ENCODE measurements at places on chromosomes 5 and 9.

DNA sequence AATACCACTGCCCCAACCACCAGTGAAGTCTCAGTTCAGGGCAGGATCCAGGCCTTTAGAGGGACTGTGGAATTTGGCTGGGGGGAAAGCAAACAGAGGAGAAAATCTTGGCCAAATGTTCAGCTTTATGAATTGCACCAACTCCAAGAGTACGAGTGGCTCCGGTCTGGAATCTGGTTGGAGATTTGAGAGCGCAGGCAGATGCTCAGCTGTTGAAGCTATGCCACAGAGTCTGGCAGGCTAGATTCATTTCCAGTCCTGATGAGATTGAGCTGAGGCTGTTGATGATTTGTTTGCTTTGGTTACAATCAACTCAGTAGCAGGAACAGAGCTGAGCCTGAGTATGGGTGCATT, 9.1 kb upstream of the HSPB3 start:
- no peak for DNase-seq

DNA sequence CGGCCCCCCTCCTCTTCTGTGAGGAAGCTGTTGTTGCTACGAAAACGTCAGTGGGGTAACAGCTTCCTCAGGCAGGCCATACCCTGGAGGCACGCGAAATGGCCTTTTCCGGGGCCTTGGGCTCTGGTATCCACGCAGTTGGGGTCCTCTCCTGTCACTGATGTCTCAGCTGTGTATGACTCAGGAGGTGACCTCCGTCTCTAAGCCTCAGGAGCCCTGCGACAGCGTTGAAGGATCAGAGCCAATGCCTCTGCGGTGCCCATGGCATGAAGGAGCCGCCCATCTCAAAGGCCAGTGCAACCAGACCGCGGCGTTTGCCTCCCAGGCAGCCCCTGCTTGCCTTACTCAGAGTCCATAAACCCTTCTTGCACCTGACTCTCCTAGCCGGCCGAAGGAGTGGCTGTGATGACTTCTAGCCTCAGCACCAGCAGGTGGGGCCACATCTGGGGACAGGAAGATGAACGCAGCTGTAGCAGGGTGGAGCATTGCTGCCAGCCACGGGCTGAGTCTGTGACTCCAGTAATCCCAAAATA, 1.0 kb upstream of the MXD3 start:
- peak; percentile 81 for DNase-seq

DNA sequence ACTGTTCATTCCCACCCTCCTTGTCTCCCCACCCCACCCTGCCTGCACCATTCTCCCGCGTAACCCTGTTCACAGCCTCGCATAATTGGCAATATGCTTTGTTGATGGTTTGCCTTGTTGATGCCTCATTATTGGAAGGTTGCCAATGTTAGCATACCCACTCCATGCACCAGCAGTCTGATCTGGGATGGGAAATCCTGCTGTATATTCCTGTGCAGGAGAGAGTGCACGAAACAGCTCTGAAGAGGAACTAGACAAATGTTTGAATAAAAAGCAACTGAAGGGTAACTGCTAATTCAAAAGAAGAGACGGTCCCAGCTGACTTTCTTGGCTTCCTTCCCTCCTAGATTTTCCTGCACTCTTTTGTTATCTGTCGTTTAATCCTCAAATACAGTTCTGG, 271.7 kb upstream of the TLE4 start:
- no peak for DNase-seq

DNA sequence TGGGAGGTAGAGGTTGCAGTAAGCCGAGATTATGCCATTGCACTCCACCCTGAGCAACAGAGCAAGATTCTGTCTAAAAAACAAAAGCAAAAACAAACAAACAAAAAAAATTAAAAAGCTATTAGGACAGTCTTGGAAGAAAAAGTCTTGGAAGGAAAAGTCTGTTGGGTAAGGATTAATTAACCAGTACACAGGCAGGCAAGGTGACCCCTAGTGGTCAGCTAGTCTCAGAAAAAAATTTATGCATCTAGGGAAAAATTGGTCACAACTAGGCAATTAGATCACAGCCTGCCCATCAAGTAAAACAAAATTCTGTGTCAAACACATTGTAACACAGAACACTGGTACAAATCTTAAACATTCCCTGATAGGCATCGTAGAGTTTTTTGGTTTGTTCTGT, 6.7 kb upstream of the ANKRD18B start:
- peak; percentile 73 for DNase-seq

DNA sequence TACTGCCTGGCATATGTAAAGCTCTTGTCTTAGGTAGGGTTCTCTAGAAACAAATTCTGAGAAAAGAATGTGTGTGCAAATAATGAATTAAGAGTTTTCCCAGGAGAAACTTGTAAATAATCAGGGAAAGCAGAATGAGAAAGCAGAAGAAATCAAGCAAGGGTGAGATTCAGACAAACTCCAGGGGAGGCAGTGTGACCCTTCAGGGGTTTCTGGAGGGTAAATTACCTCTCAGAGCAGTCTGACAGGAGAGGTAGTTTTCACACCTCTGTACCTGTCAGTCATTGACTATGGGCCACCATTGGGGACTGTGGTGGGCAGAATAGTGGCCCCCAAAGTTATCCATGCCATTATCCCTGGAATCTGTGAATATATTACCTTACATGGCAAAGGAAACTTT, 124.6 kb downstream of the KCTD16 start:
- DNase-seq: no peak

DNA sequence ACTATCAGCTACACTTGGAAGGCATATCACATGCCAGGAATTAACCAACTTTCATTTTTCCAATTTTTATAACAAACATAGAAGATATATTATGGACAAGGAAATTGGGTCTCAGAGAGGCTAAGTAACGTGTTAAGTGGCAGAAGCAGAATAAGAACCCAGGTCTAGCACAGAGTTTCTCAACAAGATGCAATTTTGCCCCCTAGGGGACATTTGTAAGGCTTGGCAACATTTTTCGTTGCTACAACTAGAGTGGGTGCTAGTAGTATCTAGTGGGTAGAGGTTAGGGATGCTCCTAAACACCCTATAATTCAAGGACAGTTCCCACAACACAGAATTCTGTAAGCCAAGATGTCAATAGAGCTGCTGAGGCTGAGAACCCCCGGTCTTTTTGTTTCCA, 180.6 kb downstream of the SNCAIP start:
- peak; percentile 20 for DNase-seq

DNA sequence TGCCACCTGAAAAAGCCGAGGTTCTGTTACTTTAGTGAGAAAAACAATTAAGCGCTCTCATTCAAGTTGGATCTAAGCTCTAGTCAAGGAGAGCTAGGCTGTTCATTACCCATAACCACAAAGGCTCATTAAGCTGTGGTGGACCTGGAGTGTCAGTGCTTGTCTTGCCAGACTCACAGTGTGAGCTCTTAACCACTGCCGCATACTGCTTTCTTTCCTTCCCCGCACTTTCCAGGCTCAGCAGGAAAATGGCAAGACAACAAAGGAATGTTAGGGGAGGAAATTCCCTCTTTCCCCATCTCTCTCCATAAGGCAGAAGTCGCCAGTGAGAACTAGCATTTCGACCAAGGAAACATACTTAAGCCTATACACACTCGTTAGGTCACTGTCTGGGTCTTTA, 467.3 kb downstream of the ENC1 start:
- DNase-seq: no peak

- DNase-seq: peak; percentile 67
Observed at GRCh38 chr5:60521376-60522291, 178.3 kb downstream of the DEPDC1B start.

DNA sequence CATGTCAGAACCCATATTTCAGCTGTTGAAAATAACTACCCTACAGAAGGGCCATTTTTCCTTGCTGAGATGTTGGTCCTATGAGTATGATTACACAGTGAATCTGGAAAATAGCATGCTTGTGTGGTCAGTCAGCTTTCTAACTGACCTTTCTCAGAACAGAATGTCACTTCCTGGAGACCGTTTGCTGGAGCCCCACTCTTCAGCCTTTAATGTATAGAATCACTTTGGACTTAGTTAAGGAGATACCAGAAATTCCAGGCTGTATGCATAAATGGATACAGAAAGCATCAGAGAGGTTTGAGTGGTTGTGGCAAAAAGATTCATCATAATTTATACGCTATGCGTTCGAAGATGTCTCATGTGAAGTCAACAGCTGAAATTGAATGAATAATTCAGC, 488.1 kb downstream of the EBF1 start:
- no peak for DNase-seq

DNA sequence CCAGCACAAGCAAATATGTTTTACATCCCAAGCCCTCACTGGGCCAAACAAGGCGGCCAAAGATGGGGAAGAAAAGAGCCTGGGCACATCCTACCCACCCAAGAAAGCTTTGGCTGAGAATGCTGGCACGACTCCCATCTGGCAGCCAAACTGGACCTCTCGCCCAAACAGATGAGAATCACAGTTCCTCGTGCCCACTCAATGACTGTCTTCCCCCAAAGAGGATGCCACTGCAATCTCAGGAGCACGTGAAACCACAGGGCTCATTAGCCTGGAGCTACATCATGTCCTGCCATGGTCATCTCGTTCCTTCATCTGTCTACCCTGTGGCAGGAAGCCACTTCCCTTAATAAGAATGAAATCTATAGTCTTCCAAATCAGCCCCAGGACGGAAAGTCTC, 536.8 kb downstream of the BNC2 start:
- DNase-seq: no peak

Data from OCI-M1 (cell line).